Esophagus squamous epithelium (tissue), 5 donors: ENCODE measurements at places on chromosomes 12 and 14.

DNA sequence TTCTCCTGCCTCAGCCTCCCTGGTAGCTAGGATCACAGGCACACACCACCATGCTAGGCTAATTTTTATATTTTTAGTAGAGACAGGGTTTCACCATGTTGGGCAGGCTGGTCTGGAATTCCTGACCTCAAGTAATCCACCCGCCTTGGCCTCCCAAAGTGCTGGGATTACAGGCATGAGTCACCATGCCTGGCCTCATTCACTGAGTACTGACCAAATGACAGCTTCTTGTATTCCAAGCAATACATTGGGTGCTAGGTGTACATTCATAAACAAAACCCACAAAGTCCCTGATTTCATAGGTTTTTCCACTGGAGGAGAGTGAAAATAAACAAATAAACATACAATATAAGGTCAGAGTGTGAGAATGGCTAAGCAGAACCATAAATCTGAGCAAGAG is 136.3 kb downstream of the HELB start:
- DNase-seq, result no peak

DNA sequence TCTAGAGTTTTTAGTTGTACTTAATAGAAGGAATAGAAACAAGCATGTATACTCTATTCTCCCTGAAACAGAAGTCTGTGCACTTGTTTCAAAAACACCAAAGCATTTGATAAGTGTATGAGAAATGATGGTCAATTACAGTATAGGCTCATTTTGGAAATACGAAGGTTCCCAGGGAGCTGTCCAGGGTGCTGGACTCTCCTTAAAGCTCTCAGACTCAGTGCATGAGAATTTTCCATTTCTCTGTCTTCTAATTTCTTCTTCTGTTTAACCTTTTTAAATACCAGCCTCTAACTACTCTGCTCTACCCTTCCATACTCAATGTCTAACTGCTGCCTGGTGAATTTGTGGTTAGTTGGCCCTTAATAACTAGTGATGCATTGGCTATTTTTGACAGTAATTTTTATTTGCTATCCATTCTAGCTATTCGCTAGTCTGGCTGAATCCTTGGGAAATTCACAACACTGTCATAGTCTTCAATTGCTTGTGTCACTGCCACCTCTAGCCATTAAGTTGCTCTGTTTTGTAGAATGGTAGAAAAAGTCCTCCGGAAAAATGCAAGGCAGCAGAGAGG is 229.2 kb downstream of the NRXN3 start:
- DNase-seq, result no peak

- no peak for DNase-seq
Observed at GRCh38 chr14:88630565-88630964, 67.7 kb downstream of the ZC3H14 start.

DNA sequence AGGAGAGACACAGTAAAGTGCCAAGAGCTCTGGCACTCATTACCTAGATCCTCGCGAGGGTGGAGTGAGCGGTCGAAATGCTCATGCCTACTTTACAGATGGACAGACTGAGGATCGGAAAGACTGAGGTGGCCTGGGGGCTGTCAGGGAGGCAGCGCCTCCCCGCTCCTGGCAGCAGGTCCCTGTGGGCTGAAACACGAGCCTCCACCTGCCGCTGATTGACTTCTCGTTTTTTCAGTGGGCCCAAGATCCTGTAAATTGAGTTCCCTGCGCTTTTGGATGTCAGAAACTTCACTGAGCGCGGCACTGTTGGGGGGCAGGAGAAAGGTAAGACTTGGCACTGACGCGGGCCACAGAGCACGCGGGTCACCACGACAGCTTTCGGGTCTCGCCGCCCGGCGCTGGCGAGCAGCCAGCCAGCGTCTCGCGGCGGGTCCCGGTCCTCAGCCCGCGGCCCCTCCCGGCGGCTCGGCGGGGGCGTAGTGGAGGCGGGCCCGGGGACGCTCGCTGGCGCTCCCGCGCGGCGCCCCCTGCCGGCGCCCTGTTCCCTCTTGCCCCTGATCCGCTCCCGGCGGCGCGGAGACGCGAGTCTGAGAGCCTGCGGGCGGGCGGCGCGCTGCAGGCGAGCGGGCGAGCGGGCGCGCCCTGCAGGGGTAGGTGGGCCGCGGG is 552 bp upstream of the SCN8A start:
- no peak for DNase-seq

DNA sequence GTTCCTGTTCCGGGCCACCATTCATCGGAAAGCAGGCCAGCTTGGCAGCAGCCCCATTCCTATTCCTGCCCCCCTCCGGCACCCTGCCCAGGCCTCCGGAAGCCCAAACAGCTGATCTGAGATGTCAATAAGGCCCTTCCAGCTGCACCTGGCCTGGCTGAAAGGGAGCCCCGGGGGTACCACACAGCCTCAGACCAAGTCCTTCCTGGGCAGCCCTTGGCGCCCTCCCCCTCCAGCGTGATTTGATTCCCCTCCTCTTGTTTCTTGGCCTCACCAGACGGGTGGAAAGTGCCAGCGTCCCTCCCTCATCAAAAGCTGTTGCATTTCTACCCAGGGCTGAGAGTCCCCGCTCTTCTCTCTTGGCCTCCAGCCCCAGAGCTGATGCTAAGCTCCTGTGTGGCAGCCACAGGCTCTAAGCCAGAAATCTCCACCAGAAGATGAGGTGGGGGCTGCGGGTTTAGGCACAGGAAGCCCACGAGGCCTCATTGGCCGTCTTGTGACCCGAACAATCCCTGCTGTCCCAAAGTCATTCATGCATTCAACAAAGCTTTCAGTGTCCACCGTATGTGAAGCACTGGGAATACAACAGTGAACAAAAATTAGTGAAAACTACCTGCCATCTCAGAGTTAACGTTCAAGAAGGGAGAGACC is 215.4 kb downstream of the SLC41A2 start:
- no peak for DNase-seq

GRCh38 chr12:91043408-91043807 is 14.4 kb downstream of the KERA start:
- no peak for DNase-seq

- DNase-seq, result no peak
Observed at GRCh38 chr14:97602438-97603117, 805.4 kb downstream of the VRK1 start.

DNA sequence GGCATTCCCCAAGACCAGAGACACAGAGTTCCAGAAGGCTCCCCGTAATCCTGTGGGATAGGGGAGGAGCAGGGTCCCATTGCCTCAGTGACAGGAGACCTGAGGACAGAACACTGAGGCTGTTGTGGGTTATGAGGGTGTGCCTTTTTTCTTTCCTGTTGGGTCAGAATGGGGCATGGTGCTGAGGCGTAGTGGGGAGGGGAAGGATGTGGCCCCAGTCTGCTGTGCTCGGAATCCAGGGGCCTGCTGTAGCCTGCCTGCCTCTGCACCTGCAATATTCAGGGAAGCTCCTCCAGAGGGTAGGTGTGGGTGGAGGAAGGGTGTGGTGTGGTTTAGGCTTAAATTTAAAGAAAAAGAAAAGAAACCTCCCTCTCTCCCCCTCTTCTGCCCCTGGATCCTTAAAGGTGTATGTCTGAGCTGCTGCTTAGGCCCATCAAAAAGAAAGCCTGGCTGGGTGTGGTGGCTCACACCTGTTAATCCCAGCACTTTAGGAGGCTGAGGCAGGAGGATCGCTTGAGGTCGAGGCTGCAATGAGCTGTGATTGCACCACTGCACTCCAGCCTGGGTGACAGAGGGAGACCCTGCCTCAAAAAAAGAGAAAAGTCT is 18.7 kb downstream of the PLEKHG3 start:
- no peak for DNase-seq

GRCh38 chr12:42360747-42361403 is 34.9 kb downstream of the PPHLN1 start:
- no peak for DNase-seq

DNA sequence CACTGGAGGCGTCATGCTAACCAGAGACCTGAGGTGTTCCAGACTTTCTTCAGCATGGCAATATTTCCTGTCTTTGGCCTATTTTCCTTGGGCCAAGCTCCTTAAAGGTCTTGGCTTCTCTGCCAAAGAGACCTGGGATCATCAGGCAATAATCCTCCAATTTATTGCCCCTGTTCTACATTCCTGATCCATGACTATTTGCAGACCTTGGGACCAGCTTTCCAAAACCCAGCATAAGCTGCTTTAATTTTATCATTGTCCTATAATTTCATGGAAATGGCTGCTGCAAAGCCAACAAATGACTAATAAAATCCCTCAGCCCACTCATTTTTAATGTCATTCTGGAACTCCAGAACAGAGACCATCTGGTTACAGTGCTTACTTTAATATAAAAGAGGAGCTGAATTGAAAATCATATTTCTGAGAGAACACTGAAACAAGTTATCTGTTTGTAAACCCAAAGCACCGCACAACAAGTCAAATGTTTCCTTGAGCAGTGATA is 166.9 kb upstream of the BTG1 start:
- DNase-seq, result no peak

GRCh38 chr14:88798156-88798555 is 5.4 kb upstream of the EML5 start:
- DNase-seq, result no peak

- DNase-seq, result no peak
Observed at GRCh38 chr14:99460793-99461192, 19.9 kb downstream of the SETD3 start.

DNA sequence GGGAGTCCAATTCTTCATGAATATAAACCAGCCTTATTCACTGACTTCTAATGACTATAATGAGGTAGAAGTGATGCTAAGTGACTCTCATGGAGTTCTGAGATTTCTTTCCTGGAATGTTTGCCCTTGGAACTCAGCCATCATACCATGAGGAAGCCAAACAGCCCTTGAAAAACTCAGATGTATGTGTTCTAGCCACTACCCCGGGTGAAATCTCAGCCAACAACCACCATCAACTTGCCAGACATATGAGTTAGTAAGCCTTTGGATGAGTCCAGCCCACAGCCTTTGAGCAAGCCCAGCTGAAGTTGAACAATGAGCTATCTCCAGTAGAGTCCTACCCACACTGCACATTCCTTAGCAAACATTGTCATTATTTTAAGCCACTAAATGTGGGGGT is 149.5 kb downstream of the SLC6A15 start:
- DNase-seq, result no peak

DNA sequence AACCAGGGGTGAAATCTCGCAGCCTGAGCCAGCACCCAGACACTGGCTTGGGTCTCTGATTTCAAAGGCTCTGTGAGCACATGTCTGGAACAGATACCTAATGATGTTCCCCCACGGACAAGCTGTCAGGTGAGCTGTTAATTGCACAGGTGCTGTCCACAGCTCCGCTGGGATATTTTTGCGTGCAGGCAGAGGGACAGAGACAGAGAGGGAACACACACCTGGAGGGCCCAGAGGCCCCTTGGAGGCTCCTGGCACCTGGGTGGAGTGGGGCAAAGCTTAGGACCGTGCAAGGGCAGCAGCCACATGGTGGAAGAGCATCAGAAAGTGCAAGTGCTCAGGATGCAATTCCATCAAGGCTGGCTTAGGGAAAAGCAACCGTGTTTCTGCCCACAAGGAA is 57.3 kb downstream of the ARL6IP4 start:
- DNase-seq, result no peak

DNA sequence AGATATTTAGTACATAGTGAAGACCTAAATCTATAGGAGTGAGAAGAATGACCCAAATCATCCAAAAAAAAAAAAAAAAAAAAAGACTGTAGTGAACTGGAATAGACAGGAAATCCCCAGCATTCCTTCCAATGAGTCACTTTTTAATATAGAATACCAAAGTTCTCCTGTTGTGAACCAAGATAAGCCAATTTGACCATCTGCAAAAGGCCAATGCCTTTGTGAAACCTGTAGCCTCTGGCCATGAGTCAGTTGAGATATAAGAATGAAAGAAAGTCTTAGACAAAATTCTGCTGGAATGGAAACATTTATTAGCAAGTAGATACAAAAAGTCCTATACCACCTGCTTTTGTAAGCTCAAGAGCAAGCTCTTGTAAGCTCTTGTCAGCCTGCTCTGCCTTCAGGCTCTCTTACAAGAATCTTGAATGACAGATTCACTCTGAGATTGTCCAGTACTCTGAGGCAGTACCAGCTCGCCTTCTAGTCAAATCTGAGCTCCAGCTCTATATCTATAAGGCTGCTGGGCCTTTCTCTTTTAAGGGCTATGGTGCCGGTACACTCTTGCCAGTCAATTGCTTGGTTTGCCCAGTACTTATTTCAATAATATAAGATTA is 243.0 kb upstream of the TMTC1 start:
- no peak for DNase-seq

- no peak for DNase-seq
Observed at GRCh38 chr14:91883753-91884152, 16.4 kb upstream of the TC2N start.

DNA sequence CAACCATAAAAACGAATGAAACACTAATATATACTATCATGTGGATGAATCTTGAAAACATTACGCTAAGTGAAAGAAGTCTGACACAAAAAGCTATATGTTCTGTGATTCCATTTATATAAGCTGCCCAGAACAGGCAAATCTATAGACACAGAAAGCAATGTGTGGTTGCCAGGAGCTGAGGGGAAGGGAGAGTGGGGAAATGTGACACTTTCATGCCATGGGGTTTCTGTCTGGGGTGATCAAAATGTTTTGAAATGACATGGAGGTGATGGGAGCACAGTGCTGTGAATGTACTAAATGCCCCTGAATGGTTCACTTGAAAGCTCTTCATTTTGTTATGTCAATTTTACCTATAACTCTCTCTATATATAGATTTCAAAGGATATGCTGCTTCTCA is 30.1 kb downstream of the ATG14 start:
- no peak for DNase-seq

- no peak for DNase-seq
Observed at GRCh38 chr12:51171884-51172514, 936 bp downstream of the TFCP2 start.
